Regular cardiac myocyte (primary cell): ENCODE measurements at places on chromosomes 6 and 20. TPM values are rescaled to one million over a fixed set of nuclear protein-coding genes. Genes with fewer than 3 reads are reported as not detected.

The SPEF1 gene
- under 0.01 and 0.19 TPM in 2 replicates for total RNA-seq

The LEMD2 gene
- 41.4 and 54.1 TPM in 2 replicates for total RNA-seq

The PRSS16 gene
- total RNA-seq = 0.19 and 0.28 TPM in 2 replicates

The OR10C1 gene
- total RNA-seq = not detected in 2 replicates

The BPI gene
- 0.28 TPM in 1 of 2 replicates, not detected in the other for total RNA-seq

The RIPOR2 gene
- total RNA-seq = 0.19 and 1.1 TPM in 2 replicates

The PHACTR1 gene
- total RNA-seq = 0.19 and 0.56 TPM in 2 replicates

The GSTA4 gene
- total RNA-seq = 25.1 and 46.5 TPM in 2 replicates

The BHLHE23 gene
- total RNA-seq = not detected in 2 replicates

The FAXC gene
- 0.77 and 1.4 TPM in 2 replicates for total RNA-seq

The RBPJL gene
- not detected in 2 replicates for total RNA-seq

The TBC1D32 gene
- total RNA-seq = 10.5 and 20.6 TPM in 2 replicates

The CDKN1A gene
- 230 and 557 TPM in 2 replicates for total RNA-seq

The PABPC1L gene
- 8.6 and 8.7 TPM in 2 replicates for total RNA-seq

The RPS10 gene
- total RNA-seq = 3,512 and 4,909 TPM in 2 replicates

The HBS1L gene
- total RNA-seq = 111 and 146 TPM in 2 replicates
